NCI-H1048 (cell line): ENCODE measurements at places on chromosomes 1 and 21.
A peak's percentile ranks its signal among the peaks of the same experiment; 100 is the strongest.

DNA sequence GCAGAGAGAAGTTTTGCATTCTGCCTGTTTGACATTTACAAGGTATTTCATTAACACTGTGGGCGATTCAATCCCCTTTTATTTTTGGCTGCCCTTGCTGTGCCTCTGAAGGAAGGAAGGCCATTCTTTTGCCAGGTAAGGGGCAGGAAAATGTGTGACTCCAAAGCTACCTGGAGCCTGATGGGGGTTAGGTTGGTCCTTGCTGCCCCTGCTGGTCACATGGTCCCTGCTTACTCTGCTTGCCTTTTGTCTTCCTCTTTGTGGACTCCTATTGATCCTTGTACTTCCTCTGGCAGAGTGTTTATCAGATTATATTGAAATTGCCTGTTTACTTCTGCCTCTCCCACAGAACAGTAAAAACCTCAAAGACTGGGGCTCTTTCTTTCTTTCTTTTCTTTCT, 65.7 kb downstream of the ST6GALNAC3 start:
- no peak for DNase-seq

DNA sequence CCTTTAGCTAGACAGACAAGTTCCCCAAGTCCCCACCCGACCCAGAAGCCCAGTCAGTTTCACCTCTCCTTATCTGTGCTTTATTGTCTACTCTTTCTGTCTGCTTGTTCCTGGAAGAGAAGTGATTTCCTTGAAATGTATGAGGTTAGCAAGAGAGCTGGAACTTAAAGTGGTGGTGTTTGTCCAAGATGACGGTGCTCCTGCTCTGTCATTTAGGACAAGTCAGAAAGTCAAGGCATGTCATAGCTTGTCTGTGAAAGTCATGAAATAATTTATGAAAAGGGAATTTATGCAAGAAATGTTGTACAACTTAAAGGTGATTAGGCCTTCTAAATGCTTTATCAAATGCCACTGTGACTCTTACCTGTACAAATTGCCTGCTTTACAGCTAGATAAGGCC, 178.1 kb downstream of the PLA2G4A start:
- DNase-seq: no peak

- DNase-seq: no peak
Measured at GRCh38 chr1:67209521-67209920, 43.3 kb downstream of the IL23R start.

- no peak for DNase-seq
Measured at GRCh38 chr1:111221276-111221632, 6.3 kb upstream of the CHI3L2 start.

GRCh38 chr1:233172201-233172600, 123.3 kb downstream of the PCNX2 start:
- peak; percentile 31 for DNase-seq

- DNase-seq: no peak
Measured at GRCh38 chr1:51019811-51020210, 49.8 kb downstream of the CDKN2C start.

- no peak for DNase-seq
Measured at GRCh38 chr1:205772607-205773032, 2.7 kb downstream of the RAB29 start.

DNA sequence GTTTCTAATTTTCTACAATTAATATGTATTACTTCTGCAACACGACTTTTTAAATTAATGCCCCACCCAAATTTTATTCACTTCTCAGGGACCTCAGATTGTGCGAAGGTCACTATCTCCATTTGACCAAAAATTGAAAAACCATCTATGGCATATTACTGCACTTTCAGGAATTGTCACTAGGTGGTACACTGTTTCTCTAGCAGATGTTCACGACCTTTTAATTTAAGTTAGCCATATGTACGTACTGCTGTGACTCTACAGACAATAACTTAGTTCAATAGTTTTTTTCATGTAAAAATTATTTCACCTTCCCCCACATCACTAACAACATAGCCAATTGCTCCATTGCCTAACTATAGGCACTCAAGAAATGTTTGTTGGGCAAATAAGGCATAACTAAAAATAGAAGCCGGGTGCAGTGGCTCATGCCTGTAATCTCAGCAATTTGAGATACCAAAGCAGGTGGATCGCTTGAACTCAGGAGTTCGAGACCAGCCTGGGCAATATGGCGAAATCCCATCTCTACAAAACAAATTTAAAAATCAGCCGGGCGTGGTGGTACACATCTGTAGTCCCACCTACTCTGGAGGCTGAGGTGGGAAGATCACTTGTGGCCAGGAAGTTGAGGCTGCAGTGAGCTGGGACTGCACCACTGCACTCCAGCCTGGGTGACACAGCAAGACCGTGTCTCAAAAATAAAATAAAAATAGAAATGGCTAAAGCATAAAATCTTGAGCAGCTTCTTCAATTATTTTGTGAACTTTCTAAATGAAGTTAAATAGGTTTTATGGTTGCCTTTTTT, 75.7 kb upstream of the PKN2 start:
- DNase-seq: no peak

DNA sequence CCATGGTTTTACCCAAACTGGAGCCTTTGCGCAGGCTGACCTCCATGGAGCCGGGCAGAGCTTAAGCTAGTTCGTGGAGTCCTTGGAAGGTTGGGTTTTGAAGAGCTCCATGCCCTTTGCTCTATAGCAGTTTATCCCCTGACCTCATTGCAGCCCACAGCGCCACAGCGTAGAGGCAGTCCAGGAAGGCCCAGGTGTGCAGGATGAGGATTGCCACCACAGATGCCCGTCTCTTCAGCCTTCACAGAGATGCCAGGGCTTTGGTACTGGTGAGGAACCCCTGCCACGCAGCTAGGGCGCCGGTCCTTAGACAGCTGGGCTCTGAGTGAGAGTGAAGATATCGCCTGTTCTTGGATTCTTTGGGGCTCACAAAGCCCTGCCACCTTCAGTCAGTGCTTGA, 138.6 kb downstream of the PEX14 start:
- DNase-seq: no peak

GRCh38 chr1:219771080-219771479, 157.3 kb downstream of the SLC30A10 start:
- DNase-seq: no peak

- no peak for DNase-seq
Measured at GRCh38 chr21:44718571-44718970, 7.2 kb upstream of the TSPEAR start.
